RWPE2 (cell line): ENCODE measurements at places on chromosomes 12 and 14.

DNA sequence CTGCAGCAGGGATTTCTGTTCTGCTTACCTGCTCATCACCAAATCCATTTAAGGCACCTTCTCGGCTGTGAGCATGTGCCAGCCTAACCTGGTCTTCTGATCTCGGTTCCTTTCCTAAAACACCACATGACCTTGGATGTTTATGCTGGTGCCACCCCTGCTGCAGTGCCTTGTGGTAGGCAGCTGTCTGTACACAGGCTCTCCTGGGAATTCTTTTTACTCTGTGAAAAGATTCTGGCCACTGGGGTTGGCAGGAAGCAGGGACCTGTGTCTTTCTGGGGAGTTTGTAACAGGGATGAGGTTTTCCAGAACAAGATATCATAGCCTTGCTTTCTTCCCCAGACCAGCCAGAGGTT lies 10.4 kb upstream of the PLEKHG3 start:
- peak; percentile 7 for DNase-seq

- DNase-seq = no peak
Measured at GRCh38 chr12:108778053-108778452, 46.7 kb upstream of the CORO1C start.

- DNase-seq = no peak
Measured at GRCh38 chr14:61690039-61690438, 5.3 kb upstream of the HIF1A start.

DNA sequence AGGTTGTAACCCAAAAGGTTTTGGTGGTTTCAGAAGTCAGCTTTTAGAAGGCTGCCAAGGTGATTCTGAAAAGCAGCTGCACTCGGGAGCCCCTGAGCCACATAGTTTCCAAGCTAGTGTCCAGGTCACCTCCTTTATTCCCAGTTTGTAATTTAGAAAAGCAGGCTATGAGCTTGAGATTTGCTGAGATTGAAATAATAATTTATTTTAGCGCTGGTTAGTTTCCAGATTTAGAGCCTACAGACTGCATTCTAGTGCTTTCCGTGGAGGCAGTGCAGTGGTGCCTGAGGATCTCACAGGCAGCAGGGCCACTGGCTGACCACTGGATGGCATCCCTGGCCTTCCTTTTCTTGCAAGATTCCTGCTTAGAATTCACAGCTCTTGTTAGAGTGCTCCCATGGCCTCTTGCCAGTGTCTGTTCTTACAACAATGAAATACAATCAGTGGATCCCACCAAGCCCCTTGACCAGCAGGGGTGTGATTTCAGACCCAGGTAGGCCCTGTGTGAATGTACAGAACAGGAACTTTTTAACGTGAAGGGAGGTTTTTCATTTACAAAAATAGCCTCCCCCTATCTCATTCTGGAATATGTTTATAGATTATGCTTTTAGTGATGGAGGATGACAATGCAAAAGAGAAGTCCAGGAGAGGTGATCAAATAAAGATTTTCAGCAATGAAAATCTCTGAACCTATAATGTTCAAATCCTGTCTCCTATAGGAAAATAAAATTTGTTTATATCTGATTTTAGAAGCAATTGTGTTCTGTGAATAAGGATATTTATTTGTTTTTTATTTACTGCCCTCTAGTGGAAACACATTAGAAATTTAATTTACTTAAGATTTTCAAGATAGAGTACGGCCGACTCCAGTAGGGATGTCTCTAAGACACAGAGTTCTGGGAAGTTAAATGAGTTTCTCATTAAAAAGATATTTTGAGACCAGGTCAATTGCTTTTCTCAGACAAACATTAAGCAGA lies 362.1 kb upstream of the STXBP6 start:
- no peak for DNase-seq

- no peak for DNase-seq
Measured at GRCh38 chr12:66531766-66532165, 147.1 kb downstream of the GRIP1 start.

- DNase-seq = no peak
Measured at GRCh38 chr12:69173368-69173767, 66.0 kb upstream of the CPSF6 start.

DNA sequence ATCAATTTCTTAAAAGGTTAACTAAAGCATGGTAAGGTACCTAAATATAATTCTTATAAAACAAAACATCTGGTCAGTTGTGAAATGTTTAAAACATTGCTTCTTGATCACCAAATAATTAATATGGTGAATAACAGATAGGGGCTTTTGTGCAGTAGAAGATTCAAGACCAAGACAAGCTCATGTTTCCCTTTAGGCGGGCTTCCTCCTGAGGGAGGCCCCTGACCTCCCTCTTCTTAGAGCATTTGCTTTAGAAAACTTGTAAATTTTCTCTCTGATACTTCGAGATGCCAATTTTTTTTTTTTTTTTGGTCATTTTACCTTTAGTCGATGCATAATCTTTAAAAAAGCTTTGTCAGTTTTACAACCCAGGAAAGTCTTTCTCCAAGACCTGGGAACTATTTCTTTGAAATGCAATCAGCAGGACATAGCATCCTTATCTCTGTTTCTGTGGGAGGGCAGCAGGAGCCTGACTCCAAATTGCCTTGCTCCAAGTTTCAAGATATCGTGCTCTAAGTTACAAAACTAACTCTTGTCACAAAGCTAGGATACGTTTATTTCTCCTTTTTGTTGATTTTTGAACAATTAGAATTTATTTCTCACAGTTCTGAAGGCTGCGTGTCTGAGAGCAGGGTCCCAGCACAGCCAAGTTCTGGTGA lies 66.6 kb upstream of the BICD1 start:
- no peak for DNase-seq

- no peak for DNase-seq
Measured at GRCh38 chr12:72077111-72077820, 138.6 kb downstream of the TPH2 start.

DNA sequence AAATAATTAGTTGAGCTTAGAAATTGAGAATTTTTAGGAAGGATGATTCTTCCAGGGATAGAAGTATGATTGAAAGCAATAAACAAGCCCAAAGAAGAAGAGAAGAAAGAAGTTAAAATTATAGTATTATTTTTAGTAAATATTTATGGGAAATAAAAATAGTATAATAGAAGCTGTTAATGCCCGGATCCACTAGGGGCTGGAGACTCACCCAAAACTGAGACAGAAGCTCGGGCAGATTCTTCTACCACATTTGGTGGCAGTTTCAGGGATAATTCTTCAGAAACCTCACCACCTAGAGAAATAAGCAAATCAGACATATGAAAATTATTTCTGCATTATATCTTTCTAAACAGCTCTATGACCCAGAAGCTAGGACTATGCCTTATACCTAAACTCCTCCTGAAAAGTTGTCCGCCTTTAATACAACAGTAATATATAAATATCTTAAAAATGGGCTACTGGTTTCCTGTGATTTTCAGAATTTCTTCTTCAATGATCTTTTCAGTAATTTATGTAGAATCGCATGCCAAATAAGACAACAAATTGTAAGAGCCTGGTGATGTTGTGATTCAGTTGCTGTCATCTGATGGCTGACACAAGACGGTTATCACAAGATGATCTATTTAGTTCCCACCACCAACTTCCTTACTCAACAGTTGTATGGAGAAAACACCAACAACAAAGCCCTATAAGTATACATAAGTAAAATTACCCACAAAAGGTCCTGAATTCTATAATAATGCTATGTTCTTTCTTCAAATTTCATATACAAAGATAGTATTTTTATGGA lies 35.6 kb downstream of the A2M start:
- DNase-seq = no peak

DNA sequence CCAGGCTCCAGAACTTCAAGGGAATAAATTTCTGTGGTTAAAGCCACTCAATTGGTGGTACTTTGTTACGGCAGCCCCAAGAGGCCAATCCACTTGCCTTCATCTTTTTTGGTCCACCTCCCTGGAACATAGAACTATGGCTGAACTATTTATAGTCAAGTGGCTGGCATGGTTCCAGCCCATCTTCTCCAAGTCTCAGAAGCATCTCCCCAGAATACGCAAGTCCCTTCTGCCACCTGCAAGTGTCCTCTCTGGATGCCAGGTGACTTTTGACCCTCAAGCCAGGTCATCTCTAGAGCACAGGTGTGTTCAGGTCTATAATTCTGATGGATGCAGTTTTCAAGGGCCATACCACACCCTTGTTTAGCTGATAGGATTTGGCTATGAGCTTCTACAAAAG lies 371.5 kb downstream of the AACS start:
- DNase-seq = no peak

- DNase-seq = no peak
Measured at GRCh38 chr12:94434171-94434570, 25.5 kb downstream of the CEP83 start.

DNA sequence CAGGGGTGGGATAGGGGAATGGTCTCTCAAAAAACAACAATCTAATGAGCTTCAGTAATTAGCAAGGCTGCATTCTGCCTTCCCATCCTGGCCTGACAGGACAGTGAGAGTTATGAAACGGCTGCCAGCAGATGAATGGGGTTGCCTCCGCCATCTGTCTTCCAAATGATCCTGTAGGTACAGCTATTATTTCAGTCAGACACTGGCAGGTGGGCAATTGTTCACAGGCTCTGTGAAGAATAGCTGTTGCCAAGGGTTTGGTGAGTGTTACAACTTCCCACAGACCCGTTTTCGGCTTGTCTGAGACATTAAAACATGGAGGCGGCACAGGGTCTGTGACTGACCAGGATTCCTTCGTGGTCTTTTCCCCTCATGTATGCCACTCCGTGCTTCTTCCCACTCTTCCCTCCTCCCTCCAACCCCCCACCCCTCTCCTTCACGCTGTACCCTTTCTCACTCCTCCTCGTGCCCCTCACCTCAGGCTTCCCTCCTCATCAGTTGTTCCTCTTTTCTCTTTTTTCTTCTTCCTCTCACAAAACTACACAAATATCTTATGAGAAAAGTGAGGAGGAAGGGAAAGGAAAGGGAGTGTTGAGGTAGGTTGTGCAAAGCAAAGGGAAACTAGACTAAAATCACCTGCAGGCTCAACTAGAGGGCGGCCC lies 160.8 kb upstream of the GZMB start:
- no peak for DNase-seq

GRCh38 chr12:102436867-102437266 lies 43.5 kb downstream of the IGF1 start:
- no peak for DNase-seq

DNA sequence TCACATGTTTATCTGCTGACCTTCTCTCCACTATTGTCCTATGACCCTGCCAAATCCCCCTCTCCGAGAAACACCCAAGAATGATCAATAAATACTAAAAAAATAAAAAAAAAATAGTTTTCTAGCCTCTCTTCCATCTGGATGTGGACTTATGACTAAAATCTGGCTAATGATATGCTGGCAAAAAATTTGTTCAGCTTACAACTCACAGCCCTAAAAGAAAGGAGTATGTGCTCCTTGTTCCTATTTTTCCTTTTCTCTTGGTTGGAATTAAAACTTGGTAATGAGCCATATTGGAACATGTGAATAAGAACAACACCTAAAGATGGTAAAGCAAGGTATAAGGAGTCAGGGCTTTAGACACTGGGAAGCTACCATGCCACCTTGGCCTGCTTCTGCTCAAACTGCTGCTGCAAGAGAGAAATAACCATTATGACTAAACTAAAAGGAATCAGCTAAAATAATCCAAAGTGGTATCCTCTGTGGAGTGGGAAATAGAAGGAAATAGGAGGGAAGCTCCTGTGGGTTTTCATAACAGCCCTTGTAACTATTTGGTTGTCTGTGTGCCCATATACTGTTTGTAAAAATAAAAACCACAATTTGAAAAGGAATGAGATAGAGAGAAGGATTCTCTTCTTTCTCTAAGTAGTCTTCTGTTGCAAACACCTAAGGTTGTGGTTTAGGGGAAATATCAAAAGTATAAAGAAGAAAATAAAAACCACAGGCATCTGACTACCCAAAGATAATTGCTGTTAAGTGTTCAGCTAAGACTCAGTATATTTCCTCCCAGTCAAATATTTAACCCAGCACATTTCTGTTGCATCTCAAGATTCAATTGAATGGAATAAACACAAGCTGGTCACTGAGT lies 53.8 kb downstream of the SDR9C7 start:
- DNase-seq = no peak

DNA sequence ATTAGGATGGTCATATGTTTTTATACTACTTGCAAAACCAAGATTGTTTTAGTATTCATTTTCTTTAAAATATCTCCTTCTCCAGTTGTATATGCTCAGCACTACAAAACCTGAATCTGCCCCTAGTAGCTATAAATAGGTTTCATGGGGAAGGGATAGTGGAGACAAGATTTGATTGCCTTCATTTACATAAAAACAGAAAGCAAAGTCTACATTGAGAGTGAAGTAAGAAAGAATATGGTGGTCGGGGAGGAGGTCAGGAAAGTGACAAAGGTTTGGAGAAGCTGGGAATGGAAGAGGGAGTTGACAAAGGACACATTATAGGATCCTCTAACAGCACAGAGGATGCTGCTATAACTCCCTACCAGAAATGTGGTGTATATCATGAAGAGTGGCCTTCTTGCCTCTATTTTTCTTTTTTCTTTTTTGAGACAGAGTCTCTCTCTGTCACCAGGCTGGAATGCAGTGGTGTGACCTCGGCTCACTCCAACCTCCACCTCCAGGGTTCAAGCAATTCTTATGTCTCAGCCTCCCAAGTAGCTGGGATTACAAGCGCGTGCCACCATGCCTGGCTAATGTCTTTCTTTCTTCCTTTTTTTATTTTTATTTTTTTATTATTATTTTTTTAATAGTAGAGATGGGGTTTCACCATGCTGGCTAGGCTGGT lies 6.6 kb upstream of the LRP6 start:
- DNase-seq = no peak

DNA sequence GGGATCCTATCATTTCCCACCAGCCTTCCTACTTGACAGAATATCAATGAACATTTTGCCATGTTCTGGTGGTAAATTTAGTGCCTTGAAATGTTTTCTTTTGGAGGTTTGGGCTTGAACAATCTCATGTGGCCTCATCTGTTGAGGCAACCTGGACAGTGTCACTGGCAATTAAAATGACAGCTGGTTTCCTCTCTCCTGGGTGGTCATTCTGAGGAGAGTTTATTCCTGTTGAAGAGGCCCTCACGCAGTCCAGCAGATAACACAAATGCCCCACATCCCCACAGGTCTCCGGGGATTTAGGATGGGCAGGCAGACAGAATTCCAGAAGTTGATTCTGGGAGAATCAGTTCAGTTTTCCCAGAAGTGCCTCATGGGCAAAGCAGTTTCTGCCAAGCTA lies 41.9 kb downstream of the MMAB start:
- DNase-seq = no peak
